Adrenal gland (tissue), 19 donors: ENCODE measurements at places on chromosomes 13 and 19. TPM values are rescaled to one million over a fixed set of nuclear protein-coding genes. Genes with fewer than 3 reads are reported as not detected.

The APC2 gene
- 0.06 TPM for total RNA-seq

- no peaks in the 10 kb centered on the region for H3K4me1 ChIP-seq
- no peaks in the 10 kb centered on the region for H3K27me3 ChIP-seq
- DNase-seq: no peak
- no peak overlapping the region for H3K4me3 ChIP-seq
- H3K27ac ChIP-seq: no peak overlapping the region
These were observed 102.4 kb downstream of the EFNB2 start for GRCh38 chr13:106433066-106433465.

GRCh38 chr13:39452834-39453233 lies 150.2 kb downstream of the LHFPL6 start:
- H3K27me3 ChIP-seq: no peaks in the 10 kb centered on the region
- H3K36me3 ChIP-seq: no peaks in the 10 kb centered on the region
- H3K4me1 ChIP-seq: peaks cover 32% of the 10 kb centered on the region
- no peak overlapping the region for H3K27ac ChIP-seq

The ADAMTS10 gene
- total RNA-seq: 100 TPM

The ZNF333 gene
- total RNA-seq: 13.4 TPM

DNA sequence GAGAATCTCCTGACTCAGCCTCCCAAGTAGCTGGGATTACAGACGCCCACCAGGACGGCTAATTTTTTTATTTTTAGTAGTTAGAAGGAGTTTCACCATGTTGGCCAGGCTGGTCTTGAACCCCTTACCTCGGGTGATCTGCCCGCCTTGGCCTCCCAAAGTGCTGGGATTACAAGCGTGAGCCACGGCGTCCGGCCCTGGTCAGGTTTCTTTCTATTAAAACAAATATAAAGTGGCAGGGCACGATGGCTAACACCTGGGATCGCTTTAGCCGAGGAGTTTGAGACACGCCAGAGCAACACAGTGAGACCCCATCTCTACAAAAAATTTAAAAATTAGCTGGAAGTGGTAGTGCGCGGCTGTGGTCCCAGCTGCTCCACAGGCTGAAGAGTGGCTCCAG lies 1.5 kb upstream of the MED25 start:
- H3K27ac ChIP-seq: peak overlapping the region; percentile 93
- no peak overlapping the region for H3K4me3 ChIP-seq
- no peaks in the 10 kb centered on the region for H3K27me3 ChIP-seq
